ENCODE measurements at places on chromosomes 6 and 20.

- DNase-seq: no peak
Observed at GRCh38 chr6:143163621-143164020, 102.9 kb downstream of the AIG1 start.

- no peak for DNase-seq
Observed at GRCh38 chr20:50504231-50504823, 5.9 kb upstream of the PTPN1 start.

GRCh38 chr6:136677822-136678221, 114.5 kb downstream of the MAP3K5 start:
- no peak for DNase-seq

DNA sequence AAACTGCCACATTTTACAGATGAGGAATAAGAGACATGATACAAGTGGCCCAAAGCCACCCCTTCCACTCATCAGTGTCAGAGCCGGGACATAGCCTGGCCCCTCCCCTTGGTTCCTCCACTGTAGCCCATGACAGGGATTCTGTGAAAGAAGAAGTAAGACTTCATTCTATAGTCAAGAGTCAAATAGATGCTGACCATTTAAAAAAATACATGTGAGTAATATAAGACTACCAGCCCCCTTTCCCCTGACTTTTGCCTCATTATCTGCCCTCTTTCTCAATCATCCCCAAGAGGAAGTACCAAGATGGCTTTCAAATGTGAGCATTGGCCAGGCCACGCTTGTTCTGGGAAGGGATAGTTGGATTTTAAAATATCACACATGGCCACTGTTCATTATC, 57.8 kb upstream of the TAB2 start:
- DNase-seq: no peak

GRCh38 chr6:1952740-1953360, 292.6 kb downstream of the GMDS start:
- no peak for DNase-seq

DNA sequence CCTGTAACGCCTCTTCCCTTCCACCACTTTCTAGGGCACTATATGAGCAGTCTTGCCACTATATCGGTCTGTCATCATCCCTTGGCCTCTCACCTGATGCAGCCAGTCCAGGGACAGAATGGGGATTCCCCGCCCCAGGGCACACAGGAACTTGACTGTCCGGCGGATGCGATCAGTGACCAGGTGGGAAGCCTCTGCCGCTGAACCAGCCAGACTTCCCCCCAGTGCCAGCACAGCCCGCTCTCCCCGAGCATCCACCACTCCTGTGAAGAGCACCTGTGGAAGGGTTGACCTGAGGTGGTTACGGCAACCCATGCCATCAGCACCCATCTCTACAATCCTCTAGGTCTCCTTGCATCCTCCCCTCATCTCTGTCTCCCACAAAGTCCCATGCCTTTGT, 12.2 kb upstream of the NRM start:
- no peak for DNase-seq

DNA sequence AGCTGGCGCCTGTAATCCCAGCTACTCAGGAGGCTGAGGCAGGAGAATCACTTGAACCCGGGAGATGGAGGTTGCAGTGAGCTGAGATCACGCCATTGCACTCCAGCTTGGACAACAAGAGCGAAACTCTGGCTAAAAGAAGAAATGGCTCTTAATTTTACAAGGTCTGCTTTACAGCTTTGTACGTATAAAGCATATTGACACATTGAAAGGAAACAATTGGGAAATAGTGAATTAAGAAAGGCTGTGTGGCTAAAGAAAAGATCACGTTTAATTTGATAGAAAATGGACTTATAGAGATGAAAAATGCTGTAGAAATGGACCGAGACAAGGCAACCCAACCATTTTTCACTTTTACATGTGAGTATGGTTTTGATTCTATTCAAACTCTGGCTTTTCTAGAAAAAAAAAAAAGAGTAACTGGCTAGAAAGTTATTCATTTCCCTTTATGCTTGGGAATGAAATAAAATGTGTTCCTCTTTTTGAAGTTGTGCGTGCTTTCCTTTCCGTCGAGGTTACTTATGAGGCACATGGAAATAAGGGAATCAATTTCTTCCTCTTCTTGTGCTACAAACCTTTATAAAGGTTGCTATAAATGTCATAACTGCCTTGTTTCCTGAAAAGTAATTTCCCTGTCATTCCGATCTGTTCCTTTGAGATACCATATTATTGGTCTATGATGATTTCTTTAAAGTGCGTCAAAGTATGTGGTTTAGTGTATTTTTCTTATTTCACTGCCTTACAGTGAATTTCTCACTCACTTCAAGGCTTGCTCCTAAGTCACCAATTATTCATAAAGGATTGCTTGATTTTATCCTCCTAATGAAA, 29.4 kb downstream of the PFDN4 start:
- no peak for DNase-seq

- DNase-seq: no peak
Observed at GRCh38 chr6:135449246-135449645, 48.3 kb downstream of the AHI1 start.

- DNase-seq: peak; percentile 79
Observed at GRCh38 chr6:89952686-89953085, 58.4 kb downstream of the GJA10 start.

DNA sequence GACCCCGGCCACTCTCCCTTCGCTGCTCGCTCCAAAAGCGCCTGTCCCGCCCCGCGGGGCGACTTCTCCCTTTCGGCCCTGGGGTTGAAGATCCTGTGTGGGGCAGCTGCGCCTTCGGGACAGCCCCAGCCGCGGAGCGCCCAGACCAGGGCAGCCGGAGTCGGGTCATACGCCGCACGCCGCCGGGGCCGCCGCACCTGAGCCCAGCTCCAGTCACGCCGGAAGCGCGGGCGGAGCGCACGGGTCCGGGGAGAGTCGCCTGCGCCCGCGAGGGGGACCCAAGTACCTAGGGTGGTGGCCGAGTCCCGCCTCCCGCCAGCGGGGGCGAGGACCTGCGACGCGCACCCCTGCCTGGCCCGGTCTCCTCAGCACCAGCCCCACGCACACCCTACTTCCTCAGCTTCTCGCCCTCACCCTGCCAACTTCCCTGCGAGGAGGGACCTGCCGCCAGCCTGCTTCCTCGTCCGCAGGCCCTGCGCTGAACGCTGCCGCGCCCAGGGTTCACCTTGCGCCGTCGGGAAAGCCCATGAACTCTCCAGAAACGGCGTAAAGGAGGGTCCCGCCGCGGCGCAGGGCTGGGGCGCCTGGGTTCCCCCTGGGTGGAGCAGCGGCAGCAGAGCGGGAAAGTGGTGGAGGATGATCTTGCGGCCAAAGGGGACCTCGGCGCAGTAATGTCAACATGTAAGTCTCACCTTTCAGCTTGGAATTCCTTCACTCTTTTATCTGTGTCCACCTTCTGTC, at the start of gene ADGRG6:
ADGRG6 (plus strand) TSS at position 357 of the 741 bp plus-strand sequence; CDS start at position 680, 323 bp downstream.
- peak; percentile 19 for DNase-seq

GRCh38 chr6:53912661-53913060, 117.9 kb downstream of the LRRC1 start:
- no peak for DNase-seq

GRCh38 chr6:51827580-51827979, 259.8 kb downstream of the PKHD1 start:
- DNase-seq: no peak

DNA sequence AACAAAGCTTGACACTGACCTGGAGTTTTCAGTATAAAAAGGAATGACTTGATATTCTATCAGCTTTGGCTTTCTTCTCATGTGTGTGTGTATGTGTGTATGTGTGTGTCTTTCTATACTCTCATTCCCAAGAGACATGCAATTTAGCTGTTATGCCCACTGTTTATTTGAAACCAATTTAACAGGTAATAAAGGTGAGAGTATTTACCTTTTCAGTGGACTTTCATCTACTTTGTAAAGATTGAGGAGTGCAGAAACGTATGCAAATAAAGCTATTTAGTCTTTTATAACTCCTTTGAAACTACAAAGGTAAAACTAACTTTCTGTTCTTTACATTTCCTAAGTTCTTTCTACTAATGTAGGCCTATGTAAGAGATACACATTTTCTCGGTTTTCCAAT, 103.5 kb upstream of the HS3ST5 start:
- no peak for DNase-seq

GRCh38 chr6:153984811-153985210, 54.2 kb upstream of the OPRM1 start:
- no peak for DNase-seq

GRCh38 chr6:94344866-94345265, 925.5 kb upstream of the EPHA7 start:
- DNase-seq: no peak

GRCh38 chr20:62477669-62478455, 2.1 kb upstream of the GATA5 start:
- DNase-seq: no peak

DNA sequence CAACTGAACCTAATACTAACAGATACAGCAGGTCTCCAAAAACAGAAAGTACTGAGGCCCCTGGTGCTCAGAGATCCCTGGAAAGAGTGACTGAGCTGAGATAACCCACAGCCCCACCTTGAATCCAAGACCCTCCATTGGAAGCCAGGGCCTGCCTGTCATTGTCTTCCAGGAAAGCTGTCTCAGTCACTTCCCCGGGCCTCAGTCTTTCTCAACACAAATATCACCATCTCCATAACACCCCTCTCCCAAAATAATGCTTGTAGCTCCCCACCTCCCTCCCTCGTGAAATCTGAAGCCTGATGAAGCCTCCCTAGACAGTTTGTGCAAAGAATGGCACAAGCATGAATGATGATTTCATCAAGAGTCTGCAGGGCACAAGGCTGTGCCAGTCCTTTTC, 138.2 kb upstream of the LRFN2 start:
- DNase-seq: no peak

- DNase-seq: no peak
Observed at GRCh38 chr20:40578961-40579360, 110.1 kb downstream of the MAFB start.

- DNase-seq: no peak
Observed at GRCh38 chr20:41443691-41444090, 77.1 kb upstream of the EMILIN3 start.

GRCh38 chr6:2257363-2257762, 12.0 kb upstream of the GMDS start:
- no peak for DNase-seq

GRCh38 chr6:16397623-16398022, 159.2 kb downstream of the GMPR start:
- DNase-seq: no peak

DNA sequence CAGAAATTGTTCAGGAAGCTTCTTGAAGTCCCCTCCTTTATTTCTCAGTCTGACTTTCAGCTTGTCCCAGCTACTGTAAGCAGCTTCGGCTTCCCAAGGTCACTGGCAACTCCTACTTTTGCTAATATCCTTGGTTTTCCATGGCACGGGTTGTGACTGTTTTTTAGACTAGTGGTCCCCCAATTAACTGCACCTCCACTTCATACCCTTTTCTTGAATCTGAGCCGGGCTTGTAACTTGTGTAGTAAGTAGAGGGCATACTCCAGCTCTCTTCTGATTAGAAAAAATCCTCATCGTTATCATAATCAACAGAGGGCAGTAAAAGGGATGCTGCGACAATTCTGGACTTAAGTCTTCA, 162.3 kb upstream of the TNFAIP3 start:
- DNase-seq: no peak

DNA sequence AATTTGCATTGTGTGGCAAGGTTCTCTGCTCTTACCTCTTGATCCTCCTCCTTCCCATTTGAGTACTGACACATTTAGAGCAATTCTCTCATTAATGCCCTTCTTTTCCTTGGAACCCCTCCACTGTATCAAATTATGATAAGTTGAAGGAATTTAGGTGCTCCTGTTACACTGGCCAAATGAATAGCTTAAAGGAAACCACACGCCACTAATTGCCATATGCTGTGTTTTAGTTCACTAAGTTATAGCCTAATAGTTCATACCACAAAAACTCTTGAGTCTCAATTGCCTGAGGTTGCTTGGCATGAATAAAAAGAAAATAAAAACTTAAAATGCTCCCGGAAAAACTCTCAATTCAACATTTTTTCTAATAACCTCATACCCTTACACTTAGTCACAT, 1239.3 kb downstream of the EPHA7 start:
- DNase-seq: no peak

- DNase-seq: no peak
Observed at GRCh38 chr6:154874773-154875592, 120.1 kb upstream of the TIAM2 start.

GRCh38 chr6:155260686-155261085, 3.1 kb upstream of the CLDN20 start:
- DNase-seq: peak; percentile 14

DNA sequence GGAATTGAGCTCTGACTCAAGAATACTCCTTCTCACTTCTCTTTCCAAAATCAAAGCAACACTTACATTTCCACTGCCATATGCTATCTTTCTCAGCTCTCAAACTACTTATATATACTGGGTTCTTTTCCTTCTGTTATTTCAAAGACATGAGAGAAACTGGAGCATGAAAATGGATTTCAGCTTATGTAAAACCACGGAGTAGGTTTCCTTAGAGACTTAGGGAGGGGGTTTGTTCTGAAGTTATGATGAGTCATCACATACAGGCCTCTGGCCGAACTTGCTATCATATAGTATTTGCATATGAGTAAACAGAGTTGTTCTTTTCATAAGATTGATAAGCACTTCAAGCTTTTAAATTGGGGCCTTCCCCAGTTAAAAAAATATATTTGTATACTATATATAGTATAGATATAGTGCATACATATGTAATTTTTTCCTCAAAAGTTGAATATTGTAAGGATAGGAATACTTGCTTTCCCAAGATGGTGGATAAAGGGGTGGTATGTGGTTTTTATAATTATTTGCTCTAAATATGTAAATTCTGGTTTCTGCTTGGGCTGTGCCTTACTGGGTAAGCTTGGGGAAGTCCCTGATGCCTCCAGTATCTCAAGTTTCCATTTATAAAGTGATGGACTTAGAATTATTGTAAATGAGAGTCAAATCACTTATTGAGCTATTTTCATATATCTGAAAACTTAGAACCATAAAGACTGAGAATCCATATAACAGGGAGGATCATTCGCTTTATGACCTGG, 273.9 kb downstream of the RFPL4B start:
- peak; percentile 29 for DNase-seq

- DNase-seq: peak; percentile 93
Observed at GRCh38 chr20:17856024-17856564, 112.5 kb downstream of the SNX5 start.

DNA sequence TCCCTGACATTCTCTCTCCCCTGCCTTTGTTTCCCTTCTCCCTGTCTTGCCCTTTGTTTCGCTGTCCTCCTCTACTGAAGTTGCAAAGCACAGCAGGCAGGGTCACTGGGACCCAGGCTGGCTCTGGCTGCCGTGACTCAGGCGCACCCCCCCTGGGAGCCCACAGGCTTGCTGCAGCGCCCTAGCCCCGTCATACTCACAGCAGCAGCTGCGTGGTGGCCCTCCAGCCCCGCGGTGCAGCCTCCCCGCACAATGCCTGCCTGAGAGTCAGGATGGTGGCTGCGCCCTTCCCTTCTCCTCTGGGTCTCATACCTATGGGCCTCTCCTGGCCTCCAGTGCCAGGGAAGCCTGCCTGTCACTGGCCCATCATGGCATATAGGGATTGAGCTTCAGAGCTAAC, 41.7 kb downstream of the TXNDC5 start:
- DNase-seq: no peak

- peak; percentile 21 for DNase-seq
Observed at GRCh38 chr6:69795469-69796072, 1.2 kb downstream of the LMBRD1 start.
